ENCODE measurements at places on chromosomes 13 and 19.

- peak; percentile 85 for DNase-seq
Measured at GRCh38 chr19:46860846-46861690, at the start of gene ARHGAP35. Gene ARHGAP35 (plus strand): TSS chr19:46860997. CDS start chr19:46918676, 57,679 bp downstream.

DNA sequence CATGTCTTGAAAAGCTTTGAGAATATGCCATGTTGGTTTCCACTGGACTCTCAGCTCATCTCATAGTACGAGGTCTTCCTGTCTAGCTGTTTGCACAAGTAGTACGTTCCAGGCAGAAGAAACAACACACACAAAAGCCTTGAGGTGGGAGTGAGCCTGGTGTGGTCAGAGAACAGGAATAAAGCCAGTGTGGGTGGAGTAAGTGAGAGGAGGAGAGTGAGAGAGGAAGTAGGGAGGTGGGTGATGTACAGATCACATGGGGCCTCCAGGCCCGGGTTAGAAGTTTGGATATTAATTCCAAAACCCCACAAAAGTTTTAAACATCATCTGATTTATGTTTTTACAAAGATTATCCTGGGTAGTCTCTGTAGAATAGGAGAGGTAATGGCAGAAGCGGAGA lies 230.6 kb downstream of the MTUS2 start:
- no peak for DNase-seq

DNA sequence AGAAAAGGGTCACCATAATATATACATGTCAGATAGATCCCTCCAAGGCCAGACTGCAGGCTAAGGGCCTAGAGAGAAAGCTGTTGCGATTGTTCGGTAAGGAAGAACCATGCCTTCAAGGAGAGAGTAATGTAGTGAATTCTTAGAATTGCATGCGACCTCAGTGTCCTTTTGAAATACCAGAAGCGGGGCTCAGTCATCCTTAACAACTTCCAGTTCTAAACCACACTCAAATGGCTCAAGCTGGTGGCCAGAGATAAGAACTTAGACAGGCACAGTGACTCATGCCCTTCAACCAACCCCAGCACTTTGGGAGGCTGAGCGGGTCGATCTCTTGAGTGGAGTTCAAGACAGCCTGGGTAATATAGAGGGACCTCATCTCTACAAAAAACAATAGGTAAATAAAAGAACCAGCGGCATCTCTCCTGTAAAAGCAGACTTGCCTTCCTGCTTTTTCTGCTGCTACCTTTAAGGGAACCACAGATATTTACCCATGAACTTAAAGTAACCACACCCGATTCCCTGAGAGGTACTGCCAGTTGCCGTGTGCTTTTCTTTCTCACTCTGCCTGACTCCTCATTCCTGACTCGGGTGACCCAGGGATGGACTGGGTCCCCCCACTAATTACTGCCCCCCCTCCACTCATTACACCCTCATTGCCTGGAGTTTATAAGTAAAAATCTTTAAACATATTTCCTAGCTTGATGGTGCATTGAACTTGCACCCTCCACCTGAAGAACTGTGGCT lies 15.4 kb upstream of the SIGLEC6 start:
- DNase-seq: no peak

- DNase-seq: peak; percentile 48
Measured at GRCh38 chr19:2274931-2275535, 6.9 kb downstream of the PEAK3 start.

- no peak for DNase-seq
Measured at GRCh38 chr13:106480351-106480910, 55.0 kb downstream of the EFNB2 start.

GRCh38 chr13:78779608-78780007 lies 120.7 kb upstream of the OBI1 start:
- DNase-seq: no peak

DNA sequence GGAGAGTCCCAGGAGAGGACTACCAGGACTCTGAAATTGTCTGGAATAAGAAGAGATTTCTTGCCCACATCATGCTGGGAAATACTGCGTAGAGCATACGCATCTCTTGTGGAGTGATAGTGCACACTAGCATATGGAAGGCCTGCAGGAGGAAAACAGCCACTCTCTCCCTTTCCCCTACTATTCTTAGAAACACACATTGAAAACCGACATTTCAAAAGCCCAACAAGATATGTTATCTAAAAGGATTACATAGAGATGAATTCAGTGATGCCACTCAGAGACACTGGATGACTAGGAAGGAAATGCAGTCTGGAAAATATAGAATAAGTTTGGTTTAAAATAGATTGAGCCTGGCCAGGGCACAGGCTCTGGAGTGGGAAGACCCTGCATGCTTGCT lies 388.7 kb upstream of the NBEA start:
- no peak for DNase-seq

DNA sequence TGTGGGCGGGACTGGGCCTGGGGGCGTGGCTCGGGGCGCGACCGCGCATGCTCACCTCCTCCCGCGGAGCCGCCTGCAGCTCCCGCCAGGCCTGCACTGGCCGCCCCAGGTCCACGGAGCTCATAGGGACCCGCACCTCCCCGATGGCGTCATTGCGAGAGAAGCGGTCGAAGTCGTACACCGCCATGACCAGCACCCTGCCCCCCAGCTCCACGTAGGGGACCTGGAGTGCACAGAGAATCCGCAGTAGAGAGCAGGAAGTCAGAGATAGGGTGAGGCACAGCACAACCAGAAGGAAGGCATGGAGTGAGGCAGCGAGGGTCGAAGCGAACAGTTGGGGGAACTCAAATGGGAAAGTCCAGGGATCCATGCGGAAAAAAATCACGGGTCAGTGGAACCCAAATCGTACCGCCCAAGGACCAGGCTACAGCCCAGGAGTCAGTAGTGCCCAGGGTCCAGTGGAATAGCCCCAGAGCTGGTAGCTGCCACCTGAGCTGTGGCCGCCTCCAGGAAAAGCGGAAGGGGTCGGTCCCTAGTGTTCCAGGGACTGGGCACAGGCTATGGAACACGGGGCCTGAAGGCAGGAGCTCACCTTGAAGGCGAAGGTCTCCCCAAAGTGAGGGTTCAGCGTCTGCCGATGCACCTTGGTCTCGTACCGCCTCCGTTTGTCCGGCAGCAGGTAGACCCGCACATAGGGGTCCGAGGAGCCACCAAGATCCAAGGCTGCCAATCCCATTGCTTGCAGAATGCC lies 4.8 kb downstream of the SYT5 start:
- no peak for DNase-seq

DNA sequence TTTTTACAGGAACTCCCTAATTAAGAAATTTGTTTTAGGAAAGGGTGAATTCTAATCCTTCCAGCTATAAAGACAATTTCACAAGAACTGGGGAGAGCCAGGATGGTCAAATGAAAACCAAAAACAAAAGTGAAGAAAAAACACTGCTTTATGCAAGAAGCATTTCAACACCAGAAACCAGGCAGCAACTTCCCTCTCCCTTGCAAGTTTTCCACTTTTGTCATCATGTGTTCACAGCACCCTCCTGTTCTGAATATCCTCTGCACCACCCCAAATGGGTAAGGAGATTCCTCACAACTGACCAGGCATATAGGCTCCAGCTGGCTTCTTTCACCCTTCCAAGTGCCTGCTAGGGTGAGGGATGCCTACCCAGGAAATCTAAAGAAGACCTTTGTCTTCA lies 328.1 kb downstream of the TBC1D4 start:
- DNase-seq: no peak

GRCh38 chr19:8561075-8561764 lies 16.0 kb downstream of the MYO1F start:
- no peak for DNase-seq

DNA sequence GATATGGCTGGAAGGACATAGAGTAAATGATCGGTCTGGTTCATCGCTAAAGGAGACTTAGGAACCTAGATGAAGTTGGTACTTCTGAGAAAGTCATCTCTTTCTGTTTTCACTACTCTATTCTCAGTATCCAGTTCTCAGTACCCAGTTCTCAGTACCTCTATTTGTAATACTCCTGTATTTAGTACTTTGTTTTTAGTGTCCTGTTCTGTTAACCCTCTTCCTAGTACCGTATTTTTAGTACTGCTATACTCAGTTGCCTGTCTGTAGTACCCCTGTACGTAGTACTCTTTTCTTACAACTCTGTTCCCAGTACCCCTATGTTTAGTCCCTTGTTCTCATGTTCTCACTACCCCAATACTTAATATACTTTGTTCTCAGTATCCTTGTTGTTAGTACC lies 1.2 kb downstream of the RFXAP start:
- DNase-seq: no peak

DNA sequence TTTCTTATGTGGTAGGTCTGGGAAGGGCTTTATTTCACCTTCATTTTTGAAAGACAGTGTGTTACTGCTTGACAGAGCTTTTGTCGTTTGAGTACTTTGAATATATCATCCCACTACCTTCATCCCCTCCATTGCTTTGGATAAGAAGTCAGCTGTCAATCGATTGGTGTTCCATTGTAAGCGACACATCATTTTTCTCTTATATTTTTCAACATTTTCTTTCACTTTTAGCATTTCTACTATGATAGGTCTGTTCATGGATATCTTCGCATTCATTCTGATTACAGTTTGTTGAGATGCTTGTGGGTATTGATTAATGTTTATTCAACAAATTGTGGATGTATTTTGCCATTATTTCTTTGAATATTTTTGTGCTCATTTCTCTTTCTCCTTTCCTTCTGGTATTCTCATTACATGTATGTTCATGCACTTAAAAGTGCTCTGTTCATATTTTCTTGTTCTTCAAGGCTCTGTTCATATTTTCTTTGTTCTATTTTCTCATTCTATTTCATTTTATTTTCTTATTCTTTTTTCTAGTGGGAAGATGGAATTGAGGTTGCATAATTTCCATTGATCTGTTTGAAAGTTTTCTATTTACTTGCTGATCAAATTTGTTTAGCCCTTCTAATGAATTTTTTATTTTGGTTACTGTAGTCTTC lies 29.2 kb downstream of the ZNF546 start:
- no peak for DNase-seq

DNA sequence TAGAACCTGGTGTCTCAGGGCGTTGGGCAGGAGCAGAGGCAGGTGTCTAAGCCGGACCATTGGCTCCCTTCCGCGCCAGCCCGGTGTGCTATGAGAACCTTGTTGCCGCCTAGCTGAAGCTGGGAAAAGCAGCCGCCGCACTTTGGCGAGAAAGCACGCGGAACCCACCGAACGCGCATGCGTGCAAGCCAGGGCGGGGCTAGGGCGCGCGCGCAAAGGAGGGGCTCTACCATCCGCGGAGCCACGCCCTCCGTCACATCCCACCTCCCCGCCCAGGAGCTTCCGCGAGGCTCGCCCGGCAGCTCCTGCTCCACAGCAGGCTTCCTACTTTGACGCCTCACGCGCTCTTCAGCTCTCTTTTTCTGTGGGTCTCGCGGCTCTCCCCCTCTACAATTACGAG lies 51.3 kb downstream of the WDR87 start:
- no peak for DNase-seq

DNA sequence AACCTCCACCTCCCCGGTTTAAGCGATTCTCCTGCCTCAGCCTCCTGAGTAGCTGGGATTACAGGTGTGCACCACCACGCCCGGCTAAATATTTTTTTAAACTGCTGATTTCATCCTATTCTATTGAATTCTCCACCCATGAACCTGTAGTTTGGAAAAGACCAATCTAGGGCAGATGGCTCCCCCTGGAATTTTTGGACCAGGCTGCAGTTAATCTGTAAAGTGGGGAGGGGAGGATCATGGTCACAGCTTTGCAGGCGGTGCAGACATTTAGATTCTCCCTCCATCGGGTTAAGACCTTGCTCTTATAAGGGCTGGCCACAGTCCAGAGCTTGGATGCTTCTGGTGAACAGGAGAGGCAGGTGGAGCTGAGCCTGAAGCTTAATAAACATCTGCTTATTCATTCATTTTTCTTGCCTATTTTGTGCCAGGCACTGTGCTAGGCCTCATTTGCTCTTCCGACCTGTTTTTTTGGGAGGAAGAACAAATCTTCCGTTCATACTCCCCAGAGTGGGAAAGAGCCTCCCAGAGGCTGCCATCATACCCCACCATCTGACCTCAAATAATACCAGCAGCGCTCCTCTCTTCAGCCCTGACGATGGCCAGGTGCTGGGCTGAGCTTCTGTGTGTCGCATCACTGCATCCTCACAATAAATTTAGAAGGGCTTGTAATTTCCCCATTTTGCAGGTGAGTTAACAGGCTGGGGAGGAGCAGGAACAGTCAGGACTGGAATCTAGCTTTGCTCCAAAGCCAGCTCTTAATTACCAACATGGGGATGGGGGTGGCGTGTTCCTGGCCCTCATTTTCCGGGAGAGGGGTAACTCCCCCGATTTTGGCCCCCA lies 902 bp upstream of the CCDC106 start:
- no peak for DNase-seq

- peak; percentile 77 for DNase-seq
Measured at GRCh38 chr19:17235300-17235970, 9.4 kb downstream of the OCEL1 start.

GRCh38 chr13:85738696-85739320 lies 60.4 kb downstream of the SLITRK6 start:
- no peak for DNase-seq

- DNase-seq: no peak
Measured at GRCh38 chr19:9986787-9987281, 23.5 kb downstream of the COL5A3 start.

DNA sequence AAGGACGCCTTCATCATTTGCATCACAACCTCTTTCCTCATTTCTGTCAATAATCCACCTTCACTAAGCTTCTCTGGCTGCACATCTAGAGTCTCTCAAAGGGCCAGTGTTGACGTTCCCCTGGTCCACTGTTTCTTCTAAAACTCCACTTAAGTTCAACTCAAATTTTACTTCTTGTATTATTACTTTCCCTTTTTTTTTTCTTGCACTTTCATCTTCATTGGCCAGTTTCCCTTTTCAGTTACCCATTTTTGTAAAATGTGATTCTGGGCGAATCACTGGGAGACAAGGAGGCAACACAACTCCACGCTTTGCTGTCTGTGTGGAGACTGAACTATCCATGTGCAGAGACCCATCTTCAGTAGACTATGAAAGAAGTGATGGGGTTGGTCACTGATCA lies 128.6 kb upstream of the RNF113B start:
- DNase-seq: no peak

GRCh38 chr13:48874165-48874564 lies 101.5 kb upstream of the FNDC3A start:
- no peak for DNase-seq

- no peak for DNase-seq
Measured at GRCh38 chr13:64457976-64458375, 2772.2 kb downstream of the PCDH9 start.

GRCh38 chr13:63514886-63515285 lies 2099.2 kb upstream of the PCDH20 start:
- DNase-seq: no peak

GRCh38 chr13:29402166-29402636 lies 193.3 kb downstream of the SLC7A1 start:
- DNase-seq: no peak

GRCh38 chr13:30224732-30225131 lies 82.6 kb downstream of the KATNAL1 start:
- DNase-seq: no peak

All from activated CD4-positive, alpha-beta T cell treated with anti-CD3 and anti-CD28 coated beads for 4 hours (primary cell).